ENCODE measurements at places on chromosomes 12 and 14.
A peak's percentile ranks its signal among the peaks of the same experiment; 100 is the strongest.

GRCh38 chr12:105166736-105167135 lies 59.2 kb downstream of the WASHC4 start:
- no peak for DNase-seq

- DNase-seq = no peak
Observed at GRCh38 chr14:22887990-22888378, 5.0 kb downstream of the REM2 start.

- no peak for DNase-seq
Observed at GRCh38 chr12:12564911-12565310, 2.2 kb upstream of the DUSP16 start.

- DNase-seq = peak; percentile 61
Observed at GRCh38 chr14:68843471-68844209, 50.8 kb upstream of the ZFP36L1 start.

- no peak for DNase-seq
Observed at GRCh38 chr12:94240171-94240570, 91.8 kb downstream of the PLXNC1 start.

GRCh38 chr12:121059031-121059898 lies 20.2 kb upstream of the OASL start:
- no peak for DNase-seq

GRCh38 chr12:18066666-18067065 lies 23.3 kb downstream of the RERGL start:
- DNase-seq = no peak

- DNase-seq = no peak
Observed at GRCh38 chr14:69013943-69014782, 35.1 kb upstream of the ACTN1 start.

- no peak for DNase-seq
Observed at GRCh38 chr14:22588526-22589095, 413 bp downstream of the DAD1 start.

DNA sequence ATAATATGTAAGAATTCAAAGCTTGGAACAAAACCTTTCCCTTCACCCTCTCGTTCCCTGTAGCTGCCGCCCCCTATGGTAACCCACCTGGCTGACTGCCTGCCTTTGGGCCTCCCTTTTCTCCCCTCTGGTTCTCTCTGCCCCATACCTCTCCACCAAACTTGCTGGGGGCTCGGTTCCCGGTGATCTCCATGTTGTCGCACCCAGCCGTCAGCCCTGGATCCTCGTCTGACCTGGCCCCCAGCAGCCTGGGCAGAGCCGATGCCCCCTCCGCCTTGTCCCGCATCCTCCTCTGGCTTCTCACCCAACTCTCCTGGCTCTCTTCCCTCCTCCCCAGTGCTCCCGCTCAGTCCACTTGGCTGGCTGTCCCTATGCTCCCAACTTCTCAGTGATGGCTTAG lies 4.5 kb downstream of the CYP46A1 start:
- DNase-seq = no peak

DNA sequence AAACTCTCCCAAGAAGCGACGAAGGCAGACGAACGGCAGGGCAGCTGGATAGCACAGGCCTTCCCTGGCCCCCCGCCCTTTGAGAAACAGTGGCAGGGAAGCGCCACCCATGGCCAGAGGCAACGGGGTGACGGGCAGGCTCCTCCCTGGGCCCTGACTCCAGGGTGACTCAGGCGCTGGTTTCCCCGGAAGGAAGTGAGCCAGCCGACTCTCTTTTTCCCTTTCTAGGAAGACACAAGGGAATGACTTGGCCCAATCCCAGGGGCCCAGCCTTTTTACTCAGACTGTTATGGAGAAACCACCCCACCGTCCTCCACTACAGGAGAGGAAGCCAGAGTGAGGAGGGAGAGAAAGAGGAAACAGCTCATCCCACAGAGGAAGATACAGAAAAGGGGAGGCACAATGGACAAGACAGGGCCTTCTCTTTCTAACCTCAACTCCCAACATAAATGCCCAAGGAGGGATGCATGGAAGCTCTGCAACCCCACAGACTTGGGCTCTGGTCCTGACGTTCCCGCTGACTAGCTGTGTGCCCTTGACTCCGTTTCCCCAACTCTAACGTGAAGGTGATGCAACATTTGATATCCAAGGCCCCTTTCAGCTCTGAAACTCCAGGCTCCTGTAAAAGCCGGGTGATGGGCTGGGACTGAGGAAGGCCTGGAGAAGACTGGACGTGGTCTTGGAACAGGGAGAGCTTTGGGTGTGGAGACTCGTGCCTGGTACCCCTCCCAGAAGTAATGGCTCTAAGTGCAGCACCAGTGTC lies 27.9 kb downstream of the ACTN1 start:
- no peak for DNase-seq

DNA sequence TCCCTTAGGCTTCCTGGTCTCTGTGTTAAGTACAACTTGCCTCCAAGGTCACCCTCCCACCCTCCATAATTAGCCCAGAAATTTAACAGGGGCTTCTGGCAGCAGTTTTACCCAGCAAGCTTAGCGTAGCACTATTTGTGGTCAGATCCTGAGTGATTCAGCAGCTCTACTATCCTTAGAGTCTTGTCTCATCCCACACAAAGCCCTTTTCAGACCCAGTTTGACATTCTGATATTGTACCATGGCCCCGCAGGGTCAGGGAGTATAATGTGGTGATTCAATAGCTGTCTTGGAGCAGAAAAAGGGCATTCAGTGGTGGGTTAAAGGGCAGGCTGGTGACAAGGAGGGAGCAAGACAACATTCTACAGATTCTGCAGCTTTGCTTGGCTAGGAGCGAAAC lies 153.8 kb upstream of the DDHD1 start:
- no peak for DNase-seq

GRCh38 chr12:67732857-67733256 lies 84.3 kb downstream of the DYRK2 start:
- DNase-seq = no peak

Measured in effector memory CD4-positive, alpha-beta T cell (primary cell).